ENCODE measurements at places on chromosomes 13 and 19.

DNA sequence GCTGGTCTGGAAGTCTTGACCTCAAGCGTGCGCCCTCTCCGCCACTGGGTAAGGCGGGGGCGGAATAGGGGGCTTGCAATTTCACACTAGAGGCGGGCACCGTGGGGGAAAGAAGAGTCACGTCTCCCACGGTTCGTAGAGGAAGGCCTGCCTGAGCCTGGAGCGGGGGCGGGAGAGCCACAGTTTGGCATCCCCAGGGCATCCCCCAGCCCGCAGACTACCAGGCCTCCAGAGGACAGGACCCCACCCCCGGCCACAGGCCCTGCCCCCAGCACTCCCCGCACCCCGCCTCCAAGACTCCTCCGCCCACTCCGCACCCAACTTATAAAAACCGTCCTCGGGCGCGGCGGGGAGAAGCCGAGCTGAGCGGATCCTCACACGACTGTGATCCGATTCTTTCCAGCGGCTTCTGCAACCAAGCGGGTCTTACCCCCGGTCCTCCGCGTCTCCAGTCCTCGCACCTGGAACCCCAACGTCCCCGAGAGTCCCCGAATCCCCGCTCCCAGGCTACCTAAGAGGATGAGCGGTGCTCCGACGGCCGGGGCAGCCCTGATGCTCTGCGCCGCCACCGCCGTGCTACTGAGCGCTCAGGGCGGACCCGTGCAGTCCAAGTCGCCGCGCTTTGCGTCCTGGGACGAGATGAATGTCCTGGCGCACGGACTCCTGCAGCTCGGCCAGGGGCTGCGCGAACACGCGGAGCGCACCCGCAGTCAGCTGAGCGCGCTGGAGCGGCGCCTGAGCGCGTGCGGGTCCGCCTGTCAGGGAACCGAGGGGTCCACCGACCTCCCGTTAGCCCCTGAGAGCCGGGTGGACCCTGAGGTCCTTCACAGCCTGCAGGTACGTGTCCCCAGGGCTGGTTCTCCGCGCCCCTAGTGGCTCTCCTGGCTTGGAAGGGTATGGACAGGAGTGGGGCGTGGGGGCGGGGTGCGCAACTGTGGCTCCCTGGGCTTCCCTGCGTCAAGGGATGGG lies at the start of gene ANGPTL4:
TSS of gene ANGPTL4 (plus strand) at position 353 of the 969 bp plus-strand sequence. CDS start at position 520, 167 bp downstream.
- no peak for DNase-seq

DNA sequence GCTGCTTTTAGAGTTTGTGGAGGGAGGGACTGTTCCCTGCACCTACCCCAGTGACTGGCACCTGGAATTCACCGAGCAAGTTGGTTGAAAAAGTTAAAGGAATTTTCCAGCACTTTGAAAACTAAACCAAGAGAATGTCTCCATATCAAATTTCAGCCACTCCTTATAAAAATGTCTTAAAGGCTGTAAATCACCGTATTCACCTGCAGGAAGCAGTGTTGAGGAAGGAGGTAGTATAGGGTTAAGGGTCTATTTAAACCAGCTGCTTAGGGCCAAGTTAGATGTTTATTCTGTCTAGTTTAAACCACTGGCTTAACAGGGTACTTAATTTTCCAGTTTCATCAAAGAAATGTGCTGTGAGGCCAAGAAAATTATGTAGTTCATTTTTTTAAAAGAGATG lies 3.8 kb upstream of the RAB20 start:
- no peak for DNase-seq

- DNase-seq = peak; percentile 41
Observed at GRCh38 chr19:7242601-7243258, 51.5 kb downstream of the INSR start.

- no peak for DNase-seq
Observed at GRCh38 chr13:73341748-73342147, 282.9 kb downstream of the KLF5 start.

DNA sequence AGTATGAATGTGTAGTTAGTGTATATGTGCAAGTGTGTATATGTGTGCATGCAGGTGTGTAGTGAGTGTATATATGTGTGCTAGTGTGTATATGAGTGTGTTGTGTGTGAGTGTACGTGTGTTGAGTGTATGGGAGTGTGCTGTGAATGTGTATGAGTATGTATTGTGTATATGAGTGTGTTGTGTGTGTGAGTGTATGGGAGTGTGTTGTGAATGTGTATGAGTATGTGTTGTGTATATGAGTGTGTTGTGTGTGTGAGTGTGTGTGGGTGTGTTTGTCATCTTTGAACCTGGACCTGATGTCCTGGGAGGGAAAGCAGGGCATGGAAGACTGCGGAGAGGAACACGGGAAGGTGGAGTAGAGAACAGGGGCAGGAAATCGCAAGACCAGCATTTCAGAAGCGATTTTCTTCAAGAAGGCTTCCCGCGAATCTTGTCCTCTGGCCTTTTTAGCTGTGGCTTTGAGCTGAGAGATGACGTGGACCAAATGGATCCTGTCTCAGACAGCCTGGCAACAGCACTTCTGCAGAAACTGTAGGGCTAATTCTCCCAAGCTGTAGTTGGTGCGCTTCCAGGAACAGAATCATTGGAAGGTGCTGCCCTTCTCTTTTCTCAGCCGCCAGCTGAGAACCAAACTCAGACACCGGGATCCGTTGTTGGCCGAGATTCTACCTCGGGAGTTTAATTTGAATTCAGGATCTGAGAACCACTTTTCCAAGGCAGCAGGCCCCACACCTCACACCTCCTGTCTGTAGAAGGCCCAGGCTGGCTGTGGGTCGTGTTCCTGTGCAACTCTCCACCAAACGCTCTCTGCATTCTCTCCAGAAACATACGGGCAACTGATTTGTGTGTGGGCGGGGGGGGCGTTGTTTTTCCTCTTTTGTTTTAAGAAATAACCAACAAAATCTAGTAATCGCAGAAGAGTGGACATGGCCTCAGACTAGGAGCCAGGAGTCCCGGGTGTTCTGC lies 94.7 kb upstream of the RAP2A start:
- no peak for DNase-seq

DNA sequence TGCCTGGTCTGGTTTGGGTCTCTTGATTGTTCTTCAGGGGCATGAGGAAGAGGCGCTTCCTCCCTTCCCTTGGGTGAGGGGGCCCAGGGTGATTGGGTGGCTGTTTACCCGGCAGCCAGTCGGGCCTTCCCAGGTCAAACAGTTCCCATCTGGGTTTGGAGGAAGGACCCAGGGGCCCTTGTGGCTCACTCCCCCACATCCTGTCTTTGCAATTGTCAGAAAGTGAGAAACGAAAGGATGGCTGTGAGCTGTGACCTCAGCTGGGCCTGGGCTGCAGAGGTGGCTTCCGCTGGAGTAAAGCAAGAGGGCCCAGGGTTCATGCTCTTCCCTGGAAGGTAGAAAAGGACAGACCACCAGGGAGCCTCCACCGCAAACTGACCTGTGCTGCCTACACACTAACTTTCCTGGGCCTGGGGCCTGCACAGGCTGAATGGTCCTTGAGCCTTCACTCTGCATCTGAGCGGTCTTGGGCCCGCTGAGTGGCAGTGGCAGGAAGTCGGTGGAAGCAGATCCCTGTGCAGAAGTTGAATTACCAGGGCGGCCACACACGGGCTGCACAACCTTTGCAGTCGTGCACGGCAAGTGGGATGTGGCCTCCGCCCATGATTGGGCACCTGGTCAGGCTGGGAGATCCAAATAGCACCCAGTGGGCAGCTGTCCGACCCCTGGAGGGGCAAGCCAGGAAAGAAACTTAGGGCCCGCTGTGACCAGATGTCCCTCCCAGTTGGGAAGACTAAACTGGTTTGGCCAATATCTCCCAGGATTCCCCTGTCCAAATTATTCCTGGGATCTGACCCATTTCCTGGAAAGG lies 5.3 kb upstream of the CD79A start:
- no peak for DNase-seq

- DNase-seq = no peak
Observed at GRCh38 chr13:39527961-39528660, 74.9 kb downstream of the LHFPL6 start.

DNA sequence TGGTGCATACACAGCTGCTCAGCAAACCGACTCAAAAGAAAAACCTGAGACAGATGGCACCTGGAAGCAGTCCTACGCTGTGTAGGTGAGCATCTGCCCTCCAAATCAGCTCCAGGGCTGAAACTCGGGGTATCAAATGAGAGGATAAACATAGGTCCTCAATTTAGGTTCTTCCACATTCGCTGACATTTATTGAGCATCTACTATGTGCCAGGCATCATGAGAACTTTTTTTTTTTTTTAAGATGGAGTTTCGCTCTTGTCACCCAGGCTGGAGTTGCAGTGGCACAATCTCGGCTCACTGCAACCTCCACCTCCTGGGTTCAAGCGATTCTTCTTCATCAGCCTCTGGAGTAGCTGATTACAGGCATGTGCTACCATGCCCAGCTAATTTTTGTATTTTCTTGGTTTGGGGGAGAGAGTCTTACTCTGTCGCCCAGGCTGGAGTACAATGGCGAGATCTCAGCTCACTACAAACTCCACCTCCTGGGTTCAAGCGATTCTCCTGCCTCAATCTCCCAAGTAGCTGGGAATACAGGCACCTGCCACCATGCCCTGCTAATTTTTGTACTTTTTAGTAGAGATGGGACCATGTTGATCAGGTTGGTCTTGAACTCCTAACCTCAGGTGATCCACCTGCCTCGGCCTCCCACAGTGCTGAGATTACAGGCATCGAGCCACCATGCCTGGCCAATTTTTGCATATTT lies 13.4 kb downstream of the QPCTL start:
- peak; percentile 37 for DNase-seq

- no peak for DNase-seq
Observed at GRCh38 chr13:57443494-57443893, 188.1 kb upstream of the PCDH17 start.

GRCh38 chr13:46896341-46897137 lies at the start of gene HTR2A:
Gene HTR2A, minus strand, starts transcription at chr13:46897053. Its CDS starts 1,147 bp downstream, at chr13:46895906.
- DNase-seq = no peak

- DNase-seq = no peak
Observed at GRCh38 chr13:102628559-102628958, 31.8 kb downstream of the TPP2 start.

- DNase-seq = no peak
Observed at GRCh38 chr19:34539396-34539795, 57.8 kb downstream of the WTIP start.

GRCh38 chr13:111661776-111662175 lies 341.3 kb downstream of the TEX29 start:
- DNase-seq = no peak

DNA sequence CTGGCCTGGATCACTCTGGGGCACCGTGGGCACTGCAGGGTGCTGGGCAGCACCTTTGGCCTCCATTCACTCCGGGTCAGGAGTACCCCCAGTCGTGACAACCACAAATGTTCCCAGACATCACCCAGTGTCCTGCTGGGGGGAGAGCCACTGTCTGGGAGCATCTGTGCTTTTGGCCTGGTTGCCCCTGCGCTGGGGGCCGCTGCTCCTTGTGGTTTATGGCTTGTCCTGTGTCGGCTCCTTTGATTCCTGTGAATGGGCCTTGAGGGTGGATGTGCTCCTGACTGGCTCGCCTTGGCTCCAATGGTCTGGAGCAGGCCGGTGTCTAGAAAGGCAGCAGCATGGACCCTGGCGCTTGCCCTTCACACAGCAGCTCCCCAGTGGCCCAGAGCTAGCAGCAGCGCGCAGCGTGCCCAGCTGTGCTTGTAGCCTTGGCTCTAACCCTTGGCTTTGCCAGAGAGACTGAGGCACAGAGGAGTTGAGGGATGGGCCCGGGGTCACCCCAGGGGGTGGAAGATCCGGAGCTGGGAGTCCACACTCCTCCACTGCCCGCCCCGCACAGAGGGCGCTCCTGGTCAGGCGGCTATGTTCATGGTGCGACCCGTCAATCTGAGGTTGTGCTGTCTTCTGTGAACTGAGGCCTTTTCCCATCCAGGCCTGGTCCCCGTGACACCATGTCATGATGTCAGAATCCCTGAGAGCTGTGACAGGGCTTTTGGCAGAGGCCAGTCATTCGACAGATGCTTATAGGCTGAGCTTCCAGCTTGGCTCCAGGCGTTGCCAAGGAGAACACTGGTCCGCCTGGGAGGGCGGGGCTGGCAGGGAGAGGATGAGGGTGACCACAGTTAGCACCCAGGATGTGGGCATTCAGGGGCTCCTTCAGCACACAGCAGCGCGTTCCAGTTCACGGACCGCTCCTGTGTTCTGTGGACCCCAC lies 4.1 kb downstream of the DAZAP1 start:
- no peak for DNase-seq

- peak; percentile 54 for DNase-seq
Observed at GRCh38 chr13:49220036-49220855, at the start of gene MLNR. Gene MLNR, plus strand, starts transcription at chr13:49220338. Its CDS starts 0 bp downstream, at chr13:49220338.

- no peak for DNase-seq
Observed at GRCh38 chr13:25771202-25771601, 280.6 kb downstream of the SHISA2 start.
